T-helper 22 cell (primary cell): ENCODE measurements at places on chromosomes 1 and 21.

- DNase-seq: no peak
These were observed 20.8 kb upstream of the TRIM17 start for GRCh38 chr1:228437424-228437962.

DNA sequence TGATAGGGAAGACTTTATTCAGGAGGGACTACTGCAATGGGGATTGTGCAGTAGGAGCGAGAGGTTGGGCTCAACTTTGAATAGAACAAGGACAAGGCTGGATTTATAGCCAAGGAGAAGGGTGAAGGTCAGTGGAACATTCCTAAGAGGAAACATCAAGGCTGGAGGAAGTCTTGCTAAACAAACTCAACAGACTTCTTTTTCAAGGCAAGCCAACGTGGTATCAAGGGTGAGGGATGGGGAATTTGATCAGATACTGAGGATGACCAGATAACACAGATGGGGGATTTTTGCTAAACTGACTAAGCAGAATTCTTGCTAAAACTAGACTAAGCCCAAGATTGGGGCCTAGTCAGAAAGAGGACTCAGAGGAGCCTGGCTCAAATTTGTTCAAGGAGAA is 107.3 kb downstream of the DUSP10 start:
- no peak for DNase-seq

DNA sequence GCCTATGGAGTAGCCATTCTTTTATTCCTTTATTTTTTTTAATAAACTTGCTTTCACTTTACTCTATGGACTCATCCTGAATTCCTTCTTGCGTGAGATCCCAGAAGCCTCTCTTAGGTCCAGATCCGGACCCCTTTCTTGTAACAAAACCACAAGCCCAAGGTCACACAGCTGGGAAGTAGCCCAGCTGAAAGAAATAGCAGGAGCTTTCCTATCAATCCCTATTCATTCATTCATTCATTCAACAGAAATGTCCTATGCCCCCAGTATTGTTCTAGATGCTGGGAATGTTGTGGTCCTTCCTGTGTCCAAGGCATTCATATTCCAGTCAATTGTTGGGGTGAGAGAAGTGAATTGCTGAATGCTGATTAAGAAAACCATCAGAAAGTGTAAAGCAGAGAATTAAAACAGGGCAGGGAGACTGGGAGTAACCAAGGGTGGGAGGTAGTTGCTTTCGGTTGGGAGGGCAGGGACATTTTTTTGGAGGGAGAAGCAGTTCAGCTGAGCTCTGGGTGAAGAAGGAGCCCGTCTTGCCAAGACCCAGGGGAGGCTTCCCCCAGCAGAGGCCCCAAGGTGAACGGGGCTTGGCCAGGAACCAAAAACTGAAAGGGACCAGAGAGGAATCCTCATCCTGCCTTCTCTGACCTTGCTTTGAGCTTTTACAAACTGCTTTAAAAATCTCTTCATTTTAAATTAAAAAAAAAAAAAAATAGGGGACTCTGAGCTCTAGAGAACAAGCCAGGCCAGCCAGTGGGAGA is 10.8 kb downstream of the PLA2G2D start:
- DNase-seq: no peak

GRCh38 chr1:8889925-8890785 is 11.7 kb upstream of the ENO1 start:
- DNase-seq: no peak

- DNase-seq: no peak
These were observed 1.6 kb downstream of the FCN3 start for GRCh38 chr1:27372808-27373690.

DNA sequence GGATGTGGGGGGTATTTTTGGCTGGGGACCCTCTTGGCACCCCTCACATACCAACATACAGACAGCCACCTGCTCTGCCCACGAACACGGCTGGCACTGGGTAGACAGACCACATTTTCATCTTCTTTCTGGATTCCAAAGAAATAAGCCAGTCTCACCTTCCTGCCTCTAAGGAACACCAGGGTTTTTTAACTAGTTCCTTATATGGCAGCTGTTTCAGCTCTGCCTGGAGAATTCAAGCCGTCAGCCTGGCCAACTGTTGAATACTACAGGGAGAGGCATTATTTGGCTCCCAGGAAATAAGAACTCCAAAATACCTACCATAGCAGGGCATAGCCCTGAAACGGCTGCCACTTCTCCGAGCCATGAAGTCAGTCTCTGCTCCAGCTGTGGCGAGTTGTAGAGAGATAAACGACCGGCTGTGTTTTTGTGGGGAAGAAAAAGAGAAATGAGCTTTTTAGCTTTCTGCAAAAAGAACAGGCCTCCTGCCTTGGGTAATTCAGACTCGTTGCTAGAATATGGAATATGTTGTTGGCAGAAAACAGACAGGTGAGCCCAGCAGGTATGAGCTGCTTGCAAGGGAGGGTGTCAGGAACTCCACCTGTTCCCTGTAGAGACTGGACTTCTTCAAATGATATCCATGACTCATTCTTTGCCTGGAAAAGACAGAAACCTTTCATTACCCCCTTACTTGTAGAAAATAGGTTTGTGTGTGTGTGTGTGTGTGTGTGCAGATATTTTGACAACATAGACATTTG is 51.8 kb downstream of the MT1HL1 start:
- no peak for DNase-seq

DNA sequence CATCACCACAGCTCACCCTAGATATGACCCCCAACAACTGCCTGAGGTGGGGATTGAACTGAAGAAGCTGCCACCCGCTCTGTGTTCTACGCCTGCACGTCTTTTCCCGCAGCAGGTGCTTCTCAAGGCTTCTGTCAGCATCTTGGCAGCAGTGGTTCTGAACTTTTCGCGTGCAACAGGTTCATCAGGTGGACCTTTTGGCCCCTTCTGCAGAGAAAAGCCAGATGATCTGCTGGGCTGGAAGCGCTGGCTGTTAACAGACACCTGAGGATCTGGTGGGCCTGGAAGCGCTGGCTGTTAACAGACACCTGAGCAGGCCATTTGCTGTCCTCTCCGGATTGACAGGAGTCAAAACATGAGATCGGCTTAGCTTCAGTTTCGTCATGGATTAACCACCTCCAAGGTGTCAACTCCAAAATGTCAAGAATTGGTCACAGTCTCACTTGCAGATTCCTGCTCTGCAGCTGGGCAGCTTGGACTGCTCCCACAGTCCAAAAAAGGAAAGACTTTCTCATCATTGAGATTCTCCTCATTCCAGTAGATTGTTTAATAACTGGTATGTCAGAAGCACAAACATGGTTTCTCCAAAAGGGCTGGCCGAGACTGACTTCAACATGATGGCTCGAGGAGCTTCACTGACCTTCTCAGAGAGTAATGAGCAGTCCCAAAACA is 4.7 kb downstream of the C1orf174 start:
- no peak for DNase-seq

- DNase-seq: no peak
These were observed 39.3 kb upstream of the DUSP10 start for GRCh38 chr1:221781102-221781755.

DNA sequence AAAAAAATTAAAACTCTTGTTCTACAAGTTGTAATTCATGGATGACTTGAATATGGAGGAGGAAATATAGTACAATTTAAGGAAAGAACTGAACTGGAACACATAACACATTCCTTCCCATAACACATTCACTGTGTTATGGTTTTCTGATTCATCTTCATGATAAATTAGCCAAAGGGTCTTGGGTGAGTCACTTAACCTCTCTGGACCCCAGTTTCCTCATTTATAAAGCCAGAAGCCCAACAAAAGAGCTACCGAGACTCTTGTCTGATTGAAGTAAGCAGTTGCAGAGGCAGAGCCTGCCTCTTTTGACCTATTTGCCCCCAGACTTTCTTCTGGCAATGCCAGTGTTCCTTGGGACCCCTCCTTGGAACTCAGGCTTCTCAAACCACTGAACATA is 161.9 kb upstream of the KCTD3 start:
- DNase-seq: no peak

- DNase-seq: no peak
These were observed 768.4 kb upstream of the ADGRL2 start for GRCh38 chr1:81032374-81032773.

DNA sequence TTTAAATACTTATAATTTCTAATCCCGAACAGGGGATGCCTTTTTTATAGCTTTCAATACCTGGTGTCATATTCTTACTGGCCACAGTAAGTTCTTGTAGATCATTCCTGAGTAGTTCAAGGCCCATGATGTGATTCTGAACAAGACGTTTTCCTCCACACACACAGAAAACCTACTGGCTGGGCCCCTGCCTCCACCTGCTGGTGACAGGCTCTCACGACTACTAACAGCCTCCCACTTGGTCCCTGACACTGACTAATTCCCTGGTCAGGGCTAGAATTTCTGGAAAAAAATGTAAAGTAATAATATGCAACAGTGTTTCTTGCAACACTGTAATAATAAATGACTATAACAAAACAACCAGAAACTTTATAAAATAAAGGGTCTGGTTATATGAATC is 50.4 kb upstream of the RIPK4 start:
- no peak for DNase-seq

DNA sequence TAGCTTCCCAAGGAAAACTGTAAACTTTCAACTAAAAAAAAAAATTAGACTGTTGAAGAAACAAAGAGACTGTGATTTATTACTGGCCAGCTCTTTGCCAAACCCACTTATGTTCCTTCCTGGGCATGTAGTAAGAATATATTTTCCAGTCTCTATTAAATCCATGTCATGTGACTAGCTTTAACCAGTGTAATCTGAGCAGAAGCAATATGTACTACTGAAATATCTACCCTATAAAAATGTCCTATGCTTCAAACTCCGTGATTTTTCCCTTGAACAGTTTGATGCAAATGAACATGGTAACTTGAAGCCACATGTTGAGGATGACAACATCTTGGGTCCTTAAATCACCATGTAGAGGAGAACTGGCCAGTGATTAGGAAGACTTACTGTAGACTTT is 144.5 kb downstream of the NTMT2 start:
- no peak for DNase-seq

DNA sequence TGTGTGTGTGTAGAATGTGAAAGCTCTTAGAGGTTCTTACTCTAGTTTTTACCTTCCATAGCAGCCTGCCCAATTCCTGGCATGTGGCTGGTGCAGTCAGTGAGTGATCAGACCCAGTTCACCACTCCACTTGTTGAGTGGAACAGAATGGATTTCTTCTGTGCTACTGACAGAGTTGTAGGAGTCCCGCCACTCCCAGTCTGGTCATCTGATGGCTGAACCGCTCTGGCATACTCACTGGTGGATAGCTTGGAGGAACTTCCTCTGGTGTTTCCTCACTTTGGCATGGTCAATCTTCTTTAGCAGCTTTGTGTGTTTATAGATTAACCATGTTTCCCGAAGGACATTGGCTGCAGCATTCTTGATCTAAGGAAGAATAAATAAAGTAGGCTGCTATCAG is 106.7 kb upstream of the ADAR start:
- no peak for DNase-seq

- no peak for DNase-seq
These were observed 32.7 kb upstream of the RAB4A start for GRCh38 chr1:229238231-229238630.
